ENCODE measurements at places on chromosomes 7 and 10.

GRCh38 chr7:100629117-100629716 is 12.1 kb downstream of the TFR2 start:
- no peak for DNase-seq

GRCh38 chr7:74453322-74454011 is at the start of gene GTF2IRD1:
TSS of gene GTF2IRD1 (plus strand) at chr7:74453906. CDS start at chr7:74508081, 54,175 bp downstream.
- DNase-seq, result no peak

DNA sequence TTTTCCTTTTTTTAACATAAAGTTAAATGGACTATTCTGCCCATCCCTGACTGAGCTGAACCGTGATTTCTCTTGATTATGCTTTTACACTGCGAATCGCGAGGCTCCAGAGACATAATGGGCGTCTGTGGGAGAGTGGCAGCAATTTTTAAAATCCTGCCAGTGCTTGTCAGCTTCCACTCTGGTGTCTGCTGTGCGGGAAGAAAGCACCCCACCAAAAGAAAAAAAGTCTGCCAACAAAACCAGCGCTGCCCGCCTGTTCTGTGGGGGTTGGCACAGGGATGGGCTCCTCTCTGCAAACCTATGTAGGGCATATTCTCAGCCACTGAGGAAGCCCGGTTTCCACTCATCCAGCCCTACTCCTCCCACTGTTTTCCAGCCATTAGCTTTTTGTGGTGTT is 592.3 kb upstream of the GALNT17 start:
- no peak for DNase-seq

- DNase-seq, result no peak
Measured at GRCh38 chr7:144659211-144659610, 176.6 kb downstream of the TPK1 start.

DNA sequence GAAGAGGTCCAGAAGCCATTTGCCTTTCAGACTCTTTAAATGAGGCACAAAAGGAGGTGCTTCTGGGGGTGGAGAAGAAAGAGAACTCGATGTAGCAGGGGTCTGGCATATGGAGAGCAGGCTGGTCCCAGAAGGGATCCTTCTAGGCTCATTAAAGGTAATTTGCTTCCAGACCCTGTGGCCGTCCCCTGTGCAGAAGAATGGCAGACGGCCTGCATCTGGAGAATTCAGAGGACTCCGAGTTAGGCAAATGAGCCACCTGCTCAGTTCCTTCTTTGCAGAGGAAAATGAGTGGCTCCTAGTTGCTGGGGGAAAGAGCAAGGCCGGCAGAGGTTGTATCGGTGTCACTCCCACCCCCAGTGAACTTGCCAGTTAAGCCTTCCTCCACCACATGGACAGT is 73.8 kb upstream of the FAM180A start:
- DNase-seq, result no peak

GRCh38 chr10:29465384-29465783 is 169.4 kb downstream of the SVIL start:
- no peak for DNase-seq

GRCh38 chr7:117715784-117716445 is 157.3 kb downstream of the CTTNBP2 start:
- DNase-seq, result peak; percentile 38

DNA sequence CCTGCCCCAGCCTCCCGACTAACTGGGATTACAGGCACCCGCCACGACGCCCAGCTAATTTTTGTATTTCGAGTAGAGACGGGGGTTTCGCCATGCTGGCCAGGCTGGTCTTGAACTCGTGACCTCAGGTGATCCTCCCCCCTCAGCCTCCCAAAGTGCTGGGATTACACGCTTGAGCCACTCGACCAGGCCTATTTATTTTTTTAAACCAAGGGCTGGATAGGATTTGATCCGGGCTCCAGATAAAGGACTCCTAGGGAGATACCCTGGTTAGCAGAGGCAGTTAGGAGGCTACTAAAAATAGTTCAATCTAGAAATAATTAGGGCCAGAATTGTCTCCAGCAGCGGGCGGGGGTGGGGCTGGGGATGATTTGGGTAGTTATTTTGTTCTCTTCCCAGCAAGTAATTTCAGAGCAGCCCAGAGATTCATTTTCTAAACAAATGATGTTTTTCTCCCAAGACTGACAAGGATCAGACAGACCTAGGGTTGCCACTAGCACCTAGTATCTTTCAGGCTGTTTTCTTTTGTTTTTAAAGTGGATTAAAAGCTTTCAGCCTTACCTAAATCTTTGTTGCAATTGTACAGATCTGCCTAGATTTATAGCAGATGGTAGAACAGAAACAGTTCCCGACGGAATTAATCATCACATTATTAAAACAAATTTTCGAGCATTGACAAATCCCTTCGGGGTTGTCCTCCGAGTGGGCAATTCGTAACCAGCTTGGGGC is 859 bp upstream of the SMC3 start:
- DNase-seq, result no peak

- peak; percentile 7 for DNase-seq
Measured at GRCh38 chr7:98210513-98211220, 572 bp upstream of the BHLHA15 start.

DNA sequence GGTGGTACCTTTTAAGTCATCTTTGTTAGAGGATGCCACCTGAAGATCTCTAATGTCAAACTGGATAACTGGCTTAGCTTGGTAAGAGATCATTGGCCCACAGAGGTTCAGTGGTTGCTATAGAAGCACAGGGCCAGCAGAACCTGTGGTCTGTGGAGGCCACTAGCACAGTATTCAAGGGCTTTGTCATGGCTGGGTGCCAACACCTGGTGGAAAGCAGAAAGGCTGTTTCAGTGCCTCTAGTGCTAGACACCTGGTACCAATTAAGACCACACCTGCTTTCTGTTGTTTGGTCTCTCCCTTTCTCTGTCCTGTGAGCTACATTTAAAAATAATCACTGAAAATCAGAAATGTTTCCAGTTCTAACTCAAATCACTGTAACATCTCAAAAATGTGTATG is 10.0 kb upstream of the PCGF5 start:
- no peak for DNase-seq

- DNase-seq, result no peak
Measured at GRCh38 chr7:100719523-100720278, 567 bp upstream of the EPO start.

DNA sequence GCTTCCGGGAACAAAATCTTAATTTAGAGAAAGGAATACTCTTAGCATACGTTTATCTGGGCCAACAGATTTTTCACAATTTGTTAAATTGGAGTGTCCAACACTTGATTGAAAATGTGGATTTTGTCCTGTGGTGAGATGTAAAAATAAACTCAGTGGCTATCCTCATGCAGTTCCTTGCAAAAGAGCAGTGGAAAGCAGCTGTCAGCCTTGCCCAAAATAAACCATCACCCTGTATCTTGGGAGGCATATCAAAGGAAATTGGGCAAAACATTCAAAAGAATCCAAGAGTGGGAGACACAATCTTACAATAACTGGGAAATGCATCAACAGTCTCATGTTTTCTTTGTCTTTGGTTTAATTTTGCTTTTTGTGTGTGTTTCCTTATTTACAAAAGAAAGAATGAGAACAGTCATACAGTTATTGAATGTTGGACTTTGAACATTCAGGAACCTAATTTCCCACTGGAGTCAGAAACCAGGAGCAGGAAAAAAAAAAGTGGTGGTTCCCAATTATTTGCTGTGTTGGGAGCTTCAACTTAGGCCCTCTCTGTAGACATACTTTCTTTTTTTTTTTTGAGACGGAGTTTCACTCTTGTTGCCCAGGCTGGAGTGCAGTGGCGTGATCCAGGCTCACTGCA is 44.4 kb upstream of the DGKI start:
- no peak for DNase-seq

- DNase-seq, result no peak
Measured at GRCh38 chr10:34651416-34652195, 163.5 kb downstream of the PARD3 start.

DNA sequence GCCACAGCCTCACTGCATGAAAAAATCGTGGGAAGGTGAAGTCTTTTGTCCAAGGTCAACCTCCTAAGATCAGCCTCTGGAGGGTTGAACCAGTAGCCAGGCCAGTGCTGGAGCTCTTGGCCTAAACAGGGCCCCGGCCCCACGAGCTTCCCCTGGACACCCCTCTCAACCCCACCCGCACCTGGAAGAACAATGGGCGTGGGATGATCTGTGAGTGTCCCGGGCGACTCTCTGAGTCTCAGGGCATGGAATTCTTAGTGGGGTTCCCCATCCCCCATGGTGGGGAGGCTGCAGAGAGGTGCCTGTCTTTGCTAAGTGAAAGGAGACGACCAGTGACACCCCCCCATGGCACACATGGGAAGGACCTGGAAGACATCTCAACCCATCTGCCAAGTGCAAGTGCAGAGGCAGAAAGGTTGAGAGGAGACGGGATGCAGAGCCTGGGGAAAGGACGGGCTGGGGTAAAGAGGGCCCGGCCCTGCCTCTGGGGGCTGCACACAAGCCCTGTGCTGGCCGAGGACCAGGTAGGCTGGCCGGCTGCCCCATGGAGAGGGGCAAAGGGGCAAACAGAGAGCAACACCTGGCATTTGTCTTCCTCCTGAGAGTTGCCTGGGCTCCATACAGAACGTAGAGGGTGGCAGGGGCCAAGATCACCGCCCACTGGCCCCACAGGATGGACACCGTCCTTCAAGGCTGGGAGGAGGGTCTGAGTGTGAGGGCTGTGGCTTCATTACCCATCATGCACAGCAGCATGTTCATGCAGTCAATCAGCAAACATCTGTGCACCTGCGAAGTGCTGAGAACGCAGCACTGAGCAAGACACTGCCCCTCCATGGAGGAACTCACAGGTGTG is 163.0 kb upstream of the PPP2R2D start:
- no peak for DNase-seq
